ENCODE measurements at places on chromosomes 4 and X. TPM values are rescaled to one million over a fixed set of nuclear protein-coding genes. Genes with fewer than 3 reads are reported as not detected.

Gene CLTRN
- total RNA-seq: not detected

Gene SLC49A3
- total RNA-seq: not detected

Gene PAGE2
- total RNA-seq: not detected

Gene PRAF2
- 5.0 TPM for total RNA-seq

Gene PDZD4
- total RNA-seq: 0.09 TPM

Gene NAP1L5
- 1.5 TPM for total RNA-seq

DNA sequence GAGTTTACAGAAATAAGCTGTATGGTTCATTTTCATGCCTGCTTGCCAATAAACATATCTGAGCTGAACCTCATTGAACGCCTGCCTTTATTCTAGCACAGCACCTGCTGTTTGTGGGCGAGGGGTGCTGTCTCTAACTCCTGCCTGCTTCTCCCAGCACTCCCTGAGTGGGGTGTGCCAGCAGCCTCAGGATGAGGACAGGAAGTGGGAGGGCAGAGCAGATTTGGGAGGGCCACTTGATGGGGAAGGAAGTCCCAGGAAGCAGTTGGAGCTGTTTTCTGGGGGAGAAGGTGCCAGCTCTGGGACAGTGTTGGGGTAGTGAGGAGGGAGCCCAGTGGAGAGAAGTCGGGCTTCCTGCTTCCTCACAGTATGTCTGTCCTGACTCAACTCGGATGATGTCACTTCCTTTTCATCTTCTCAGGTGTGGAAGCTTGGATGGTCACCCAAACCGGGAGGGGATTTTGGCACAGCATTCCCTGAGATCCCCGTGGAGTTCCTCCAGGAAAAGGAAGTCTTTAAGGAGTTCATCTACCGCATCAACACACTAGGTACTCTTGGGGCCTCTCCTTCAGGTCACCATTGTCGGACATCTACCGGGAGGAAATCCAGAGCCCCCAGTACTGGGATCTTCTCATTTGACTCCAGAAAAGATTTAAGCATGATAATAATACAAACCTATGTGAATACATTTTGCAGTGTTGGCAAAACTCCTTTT lies 29.0 kb upstream of the MSANTD1 start:
- no peak overlapping the region for H3K27ac ChIP-seq
- no peak for DNase-seq
- H3K36me3 ChIP-seq: peaks cover 3% of the 10 kb centered on the region
- H3K4me3 ChIP-seq: no peak overlapping the region
- no peaks in the 10 kb centered on the region for H3K4me1 ChIP-seq
- no peaks in the 10 kb centered on the region for H3K27me3 ChIP-seq

DNA sequence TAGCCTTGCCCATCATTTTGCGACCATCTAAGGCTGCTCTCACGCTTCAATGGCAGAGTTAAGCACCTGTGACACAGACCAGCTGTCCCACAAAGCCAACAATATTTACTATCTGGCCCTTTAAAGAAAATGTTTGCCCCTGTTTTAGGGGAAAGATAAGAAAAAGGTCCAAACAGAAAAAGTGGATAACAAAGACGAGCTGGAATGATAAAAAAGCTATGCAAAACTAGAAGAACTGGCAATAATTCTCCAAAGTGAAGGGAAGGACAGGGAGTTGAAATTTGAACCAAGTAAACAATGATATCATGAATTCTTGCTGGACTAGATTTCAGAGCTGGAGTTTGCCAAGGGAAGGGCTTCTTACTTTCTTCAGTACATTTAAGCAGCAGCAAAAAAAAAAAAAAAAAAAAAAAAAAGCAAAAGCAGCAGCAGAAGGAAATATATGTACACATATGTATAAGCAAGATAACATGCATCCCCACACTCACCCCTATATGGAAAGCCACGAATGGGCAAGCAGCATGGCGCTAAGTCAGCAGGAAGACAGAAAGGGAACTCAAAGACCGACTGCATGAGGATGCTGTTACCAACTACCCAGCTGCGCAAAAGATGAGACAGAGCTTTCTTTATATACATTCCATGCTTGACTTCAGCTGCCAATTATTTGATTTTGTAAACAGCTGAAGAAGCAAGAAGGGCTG lies 12.5 kb downstream of the TRAPPC2 start:
- H3K36me3 ChIP-seq: peaks cover 20% of the 10 kb centered on the region
- H3K27ac ChIP-seq: no peak overlapping the region
- DNase-seq: no peak

DNA sequence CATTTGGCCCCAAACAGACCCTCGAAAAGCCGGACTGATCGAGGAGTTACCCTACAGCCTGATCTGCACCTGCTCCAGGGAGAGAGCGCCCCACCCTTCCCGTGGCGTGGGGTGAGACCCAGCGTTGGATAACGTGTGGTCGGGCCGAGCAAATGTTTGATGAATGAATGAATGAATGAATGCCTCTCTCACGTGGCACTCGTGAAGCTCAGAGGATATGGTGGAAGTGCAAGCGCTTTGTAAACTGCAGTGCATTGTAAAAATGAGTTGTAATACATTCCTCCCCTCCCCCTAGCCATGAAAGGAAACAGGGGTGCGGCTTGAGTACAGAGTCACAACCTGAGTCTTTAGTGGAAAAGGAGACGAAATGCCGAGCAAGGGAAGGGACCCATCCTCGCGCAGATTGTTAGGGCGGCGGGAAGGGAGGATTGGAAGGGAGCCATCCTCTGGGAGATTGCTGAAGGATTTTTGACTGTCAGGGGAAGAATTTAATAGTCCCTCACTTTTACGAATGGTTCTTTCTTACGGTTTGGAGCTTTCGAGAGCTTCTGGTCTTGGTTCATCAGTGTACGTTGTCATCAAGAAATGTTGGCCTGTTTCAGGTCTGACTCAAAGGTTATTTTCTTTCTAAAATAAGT lies 772 bp upstream of the FBXW7 start:
- DNase-seq: no peak
- peak overlapping the region; percentile 73 for H3K27ac ChIP-seq
- H3K27me3 ChIP-seq: no peaks in the 10 kb centered on the region
- peaks cover 12% of the 10 kb centered on the region for H3K36me3 ChIP-seq
- H3K4me3 ChIP-seq: peak overlapping the region; percentile 93

DNA sequence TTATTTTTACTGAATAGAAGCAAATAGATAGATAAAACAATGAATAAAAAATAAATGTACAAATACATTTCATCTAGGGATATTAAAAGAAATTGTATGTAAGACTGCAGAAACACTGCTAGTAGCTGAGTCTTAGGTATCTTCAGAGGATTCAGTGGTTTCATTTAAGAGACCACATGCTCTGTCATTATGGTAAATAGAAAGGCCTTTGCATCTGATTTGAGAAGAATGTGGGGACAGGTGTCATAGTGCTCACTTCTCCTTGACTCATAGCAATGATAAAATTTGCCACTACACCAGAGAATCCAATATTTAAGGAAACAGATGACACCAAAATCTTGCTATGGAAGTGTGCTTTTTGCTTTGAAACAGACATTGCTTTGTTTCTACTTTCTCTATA lies 59.8 kb upstream of the PPP1R2C start:
- no peak for DNase-seq
- no peaks in the 10 kb centered on the region for H3K27me3 ChIP-seq
- H3K4me3 ChIP-seq: no peak overlapping the region

- H3K4me3 ChIP-seq: no peak overlapping the region
- H3K36me3 ChIP-seq: no peaks in the 10 kb centered on the region
- H3K27ac ChIP-seq: no peak overlapping the region
- H3K27me3 ChIP-seq: no peaks in the 10 kb centered on the region
- peaks cover 8% of the 10 kb centered on the region for H3K4me1 ChIP-seq
Observed at GRCh38 chr4:2334826-2335728, 73.2 kb upstream of the MXD4 start.

- H3K4me3 ChIP-seq: no peak overlapping the region
- no peaks in the 10 kb centered on the region for H3K36me3 ChIP-seq
- H3K4me1 ChIP-seq: no peaks in the 10 kb centered on the region
- H3K27me3 ChIP-seq: no peaks in the 10 kb centered on the region
Observed at GRCh38 chrX:114964374-114964773, 53.0 kb downstream of the IL13RA2 start.

DNA sequence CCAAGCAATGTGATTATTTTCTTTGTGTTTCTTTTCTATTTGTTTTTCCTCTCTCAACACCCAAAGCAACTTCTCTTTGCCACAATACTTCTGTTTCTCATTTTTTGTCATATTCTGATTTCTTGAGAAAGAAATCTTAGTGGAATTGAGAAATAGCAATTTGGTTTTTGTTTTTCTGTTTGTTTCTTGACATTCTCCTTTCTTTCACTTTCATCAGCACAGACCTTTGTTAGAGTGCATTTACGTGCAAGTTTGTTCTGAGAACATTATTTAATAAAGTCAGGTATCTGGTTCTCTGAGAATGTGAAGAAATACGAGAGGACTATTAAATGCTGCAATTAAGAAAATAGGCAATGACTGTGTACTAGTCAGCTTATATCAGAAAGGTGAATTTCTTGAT lies 608.1 kb upstream of the AADAT start:
- no peaks in the 10 kb centered on the region for H3K36me3 ChIP-seq
- H3K27me3 ChIP-seq: no peaks in the 10 kb centered on the region
- H3K4me3 ChIP-seq: no peak overlapping the region
- H3K4me1 ChIP-seq: no peaks in the 10 kb centered on the region

GRCh38 chrX:74451450-74452198 lies 30.3 kb downstream of the SLC16A2 start:
- H3K36me3 ChIP-seq: no peaks in the 10 kb centered on the region
- peaks cover 21% of the 10 kb centered on the region for H3K4me1 ChIP-seq
- H3K27ac ChIP-seq: peak overlapping the region; percentile 76
- no peaks in the 10 kb centered on the region for H3K27me3 ChIP-seq

DNA sequence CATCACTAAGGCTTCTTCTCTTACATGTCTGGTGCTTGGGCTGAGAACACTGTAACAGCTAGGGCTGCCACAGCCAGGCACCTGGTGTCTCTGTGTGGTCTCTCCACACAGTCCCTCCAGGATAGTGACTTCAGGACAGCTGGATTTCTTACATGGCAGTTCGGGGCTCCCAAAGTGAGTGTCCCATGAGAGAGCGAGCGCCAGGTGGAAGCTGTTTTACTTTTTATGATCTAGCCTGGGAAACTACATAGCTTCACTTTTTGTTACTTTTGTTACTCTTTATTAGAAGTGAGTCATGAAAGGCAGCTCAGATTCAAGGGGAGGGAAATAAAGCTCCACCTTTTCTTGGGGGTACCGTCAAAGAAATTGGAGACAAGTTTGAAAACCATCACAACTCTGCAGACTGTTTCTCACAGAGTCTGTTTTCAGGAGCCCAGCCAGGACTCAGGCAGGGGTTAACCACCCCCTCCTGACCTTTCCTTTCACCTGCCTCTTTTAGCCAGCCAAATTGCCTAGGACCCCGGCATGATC lies 373.0 kb downstream of the MID1IP1 start:
- no peak overlapping the region for H3K4me3 ChIP-seq
- no peak overlapping the region for H3K27ac ChIP-seq
- no peak for DNase-seq
- H3K4me1 ChIP-seq: no peaks in the 10 kb centered on the region
- H3K36me3 ChIP-seq: no peaks in the 10 kb centered on the region
- H3K27me3 ChIP-seq: no peaks in the 10 kb centered on the region

Data from SJSA1 (cell line).